Activated CD8-positive, alpha-beta T cell treated with anti-CD3 and anti-CD28 coated beads for 36 hours (primary cell): ENCODE measurements at places on chromosomes 2 and 18.

GRCh38 chr2:75464348-75464946 lies 96.3 kb downstream of the EVA1A start:
- H3K36me3 ChIP-seq, result no peaks in the 10 kb centered on the region
- no peaks in the 10 kb centered on the region for H3K4me1 ChIP-seq
- H3K27ac ChIP-seq, result no peak overlapping the region
- peaks cover 17% of the 10 kb centered on the region for H3K27me3 ChIP-seq

- H3K4me3 ChIP-seq, result no peak overlapping the region
- H3K4me1 ChIP-seq, result no peaks in the 10 kb centered on the region
- peaks cover 31% of the 10 kb centered on the region for H3K27me3 ChIP-seq
- no peak for DNase-seq
These were observed 154.1 kb upstream of the TNP1 start for GRCh38 chr2:217013926-217014325.

GRCh38 chr2:54864727-54865126 lies 141.3 kb downstream of the EML6 start:
- no peak overlapping the region for H3K4me3 ChIP-seq
- H3K36me3 ChIP-seq, result no peaks in the 10 kb centered on the region
- H3K27me3 ChIP-seq, result no peaks in the 10 kb centered on the region
- no peak overlapping the region for H3K27ac ChIP-seq
- H3K4me1 ChIP-seq, result peaks cover 10% of the 10 kb centered on the region

DNA sequence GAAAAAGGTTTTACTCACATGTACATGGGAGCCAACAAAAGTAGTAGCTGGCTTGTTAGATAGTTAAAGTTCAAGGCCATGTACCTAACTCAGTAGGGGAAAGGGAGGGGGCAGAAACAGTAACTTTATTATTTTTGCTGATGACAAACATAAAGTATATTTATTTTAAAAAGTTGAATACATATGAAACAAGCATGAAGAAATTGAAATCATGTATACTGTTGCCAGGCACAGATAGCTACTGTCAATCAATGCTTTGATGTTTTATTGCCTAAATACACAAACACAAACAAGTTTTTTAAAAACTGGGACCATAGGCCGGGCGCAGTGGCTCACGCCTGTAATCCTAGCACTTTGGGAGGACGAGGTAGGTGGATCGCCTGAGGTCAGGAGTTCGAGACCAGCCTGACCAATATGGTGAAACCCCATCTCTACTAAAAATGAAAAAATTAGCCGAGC lies 7.6 kb upstream of the PSD4 start:
- DNase-seq, result no peak
- H3K4me1 ChIP-seq, result peaks cover 59% of the 10 kb centered on the region
- no peaks in the 10 kb centered on the region for H3K27me3 ChIP-seq
- no peak overlapping the region for H3K4me3 ChIP-seq

- no peak overlapping the region for H3K27ac ChIP-seq
- no peak overlapping the region for H3K4me3 ChIP-seq
- H3K27me3 ChIP-seq, result peaks cover 6% of the 10 kb centered on the region
- no peak for DNase-seq
These were observed 303.5 kb downstream of the HRH4 start for GRCh38 chr18:24763765-24764513.

- DNase-seq, result no peak
- no peaks in the 10 kb centered on the region for H3K27me3 ChIP-seq
- no peak overlapping the region for H3K27ac ChIP-seq
These were observed 55.7 kb downstream of the ARHGEF33 start for GRCh38 chr2:38945372-38945771.

GRCh38 chr2:102064679-102065674 lies 73.2 kb downstream of the IL1R2 start:
- H3K27ac ChIP-seq, result no peak overlapping the region
- no peak overlapping the region for H3K4me3 ChIP-seq
- H3K4me1 ChIP-seq, result peaks cover 31% of the 10 kb centered on the region
- H3K27me3 ChIP-seq, result peaks cover 1% of the 10 kb centered on the region
- DNase-seq, result no peak
- H3K36me3 ChIP-seq, result no peaks in the 10 kb centered on the region

DNA sequence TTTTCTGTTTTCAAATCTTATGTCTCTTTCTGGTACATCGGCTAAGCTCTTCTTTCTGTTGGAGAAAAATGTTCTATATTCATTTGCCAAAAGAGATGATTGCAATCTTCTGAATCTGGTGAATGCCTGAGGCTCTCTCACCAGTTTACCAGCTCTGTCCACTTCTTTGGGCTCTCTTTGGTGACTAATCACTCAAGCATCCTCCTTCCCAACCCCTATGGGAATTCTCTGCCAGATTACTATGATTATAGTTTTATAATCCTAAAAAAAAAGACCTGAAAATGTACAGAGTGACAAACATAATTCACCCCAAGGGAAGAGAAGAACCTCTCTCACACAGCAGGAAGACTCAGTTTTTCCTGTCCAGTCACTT lies 187.3 kb downstream of the CAMKMT start:
- H3K27ac ChIP-seq, result no peak overlapping the region
- peaks cover 8% of the 10 kb centered on the region for H3K36me3 ChIP-seq
- peaks cover 3% of the 10 kb centered on the region for H3K4me1 ChIP-seq
- H3K4me3 ChIP-seq, result no peak overlapping the region
- no peaks in the 10 kb centered on the region for H3K27me3 ChIP-seq
- no peak for DNase-seq

DNA sequence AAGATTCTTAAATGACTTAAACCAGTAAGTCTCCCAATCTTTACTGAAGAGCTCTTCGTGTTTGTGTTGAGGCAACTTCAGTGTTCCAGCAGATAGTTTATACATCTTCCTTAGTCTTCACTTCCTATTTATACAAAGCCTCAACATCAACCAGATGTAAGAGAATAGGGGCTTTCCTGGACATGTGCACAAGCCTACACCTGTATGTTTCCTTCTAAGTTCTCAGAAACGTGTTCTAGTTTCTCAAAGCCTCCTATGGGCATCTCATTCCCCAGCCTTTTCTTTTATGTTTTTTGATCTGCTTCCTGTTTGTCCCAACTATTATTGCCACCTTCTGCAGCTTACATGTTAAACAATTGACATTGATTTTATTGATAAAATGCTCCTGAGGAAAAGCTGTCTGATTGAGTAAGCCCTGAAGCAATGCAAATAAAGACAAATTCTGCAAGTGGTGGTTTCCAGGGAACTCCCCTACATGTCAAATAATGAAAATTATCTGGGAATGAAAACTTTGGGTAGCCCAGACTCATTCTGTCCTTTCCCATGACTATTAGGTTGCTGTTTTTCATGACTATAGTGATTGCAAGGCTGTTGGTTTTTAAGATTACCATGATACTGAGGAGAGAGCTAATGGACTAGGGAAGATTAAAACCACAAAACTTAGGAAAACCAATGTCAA lies 663.3 kb upstream of the ACVR2A start:
- H3K36me3 ChIP-seq, result no peaks in the 10 kb centered on the region
- H3K27ac ChIP-seq, result no peak overlapping the region
- H3K27me3 ChIP-seq, result no peaks in the 10 kb centered on the region
- no peak for DNase-seq

- H3K27ac ChIP-seq, result no peak overlapping the region
- no peaks in the 10 kb centered on the region for H3K27me3 ChIP-seq
- H3K36me3 ChIP-seq, result peaks cover 26% of the 10 kb centered on the region
- H3K4me3 ChIP-seq, result no peak overlapping the region
These were observed 34.5 kb downstream of the SFT2D3 start for GRCh38 chr2:127735537-127736399.

DNA sequence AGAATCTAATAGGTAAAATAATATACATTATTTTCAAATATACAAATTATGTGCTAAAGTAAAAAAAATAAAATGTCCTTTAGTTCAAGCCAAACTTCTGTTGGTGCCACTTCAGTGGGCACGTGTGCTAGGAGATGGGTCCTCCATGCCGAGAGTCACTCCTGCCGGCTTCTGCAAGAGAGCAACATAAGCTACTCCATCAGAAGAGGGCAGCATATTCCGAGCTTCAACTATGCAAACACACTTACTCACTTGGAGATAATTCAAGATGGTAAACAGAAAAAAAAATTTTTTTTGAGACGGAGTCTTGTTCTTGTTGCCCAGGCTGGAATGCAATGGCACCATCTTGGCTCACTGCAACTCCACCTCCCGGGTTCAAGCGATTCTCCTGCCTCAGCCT lies 24.4 kb downstream of the CNOT11 start:
- peaks cover 32% of the 10 kb centered on the region for H3K4me1 ChIP-seq
- no peak overlapping the region for H3K27ac ChIP-seq
- DNase-seq, result no peak
- no peaks in the 10 kb centered on the region for H3K27me3 ChIP-seq

GRCh38 chr2:196499686-196500085 lies 139.8 kb upstream of the CCDC150 start:
- DNase-seq, result no peak
- H3K27me3 ChIP-seq, result peaks cover 3% of the 10 kb centered on the region
- no peak overlapping the region for H3K27ac ChIP-seq
- H3K4me3 ChIP-seq, result no peak overlapping the region

- DNase-seq, result no peak
- H3K4me1 ChIP-seq, result no peaks in the 10 kb centered on the region
- peaks cover 11% of the 10 kb centered on the region for H3K27me3 ChIP-seq
- no peaks in the 10 kb centered on the region for H3K36me3 ChIP-seq
- no peak overlapping the region for H3K4me3 ChIP-seq
- no peak overlapping the region for H3K27ac ChIP-seq
These were observed 6.6 kb downstream of the ASB18 start for GRCh38 chr2:236257575-236257974.

DNA sequence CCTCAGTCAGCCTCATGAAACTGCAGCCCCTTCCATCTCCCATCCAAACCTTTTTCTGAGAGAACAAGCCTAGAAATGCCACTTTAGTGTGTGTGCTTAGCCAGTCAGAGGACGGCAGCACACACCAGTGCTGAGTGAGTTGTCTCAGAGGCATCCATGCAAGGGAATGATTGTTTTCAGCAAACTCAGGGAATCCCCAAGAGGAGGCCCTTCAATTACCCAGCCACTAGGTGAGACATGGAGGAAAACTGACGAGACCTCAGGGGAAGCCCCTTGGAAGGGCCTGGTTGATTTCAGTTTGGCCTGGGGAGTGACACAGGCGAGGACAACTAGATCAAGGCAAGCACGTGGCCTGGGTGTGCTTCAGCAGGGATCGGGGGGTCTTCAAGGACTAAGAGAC lies 49.7 kb downstream of the APOB start:
- H3K4me3 ChIP-seq, result no peak overlapping the region
- no peak for DNase-seq
- H3K4me1 ChIP-seq, result no peaks in the 10 kb centered on the region

DNA sequence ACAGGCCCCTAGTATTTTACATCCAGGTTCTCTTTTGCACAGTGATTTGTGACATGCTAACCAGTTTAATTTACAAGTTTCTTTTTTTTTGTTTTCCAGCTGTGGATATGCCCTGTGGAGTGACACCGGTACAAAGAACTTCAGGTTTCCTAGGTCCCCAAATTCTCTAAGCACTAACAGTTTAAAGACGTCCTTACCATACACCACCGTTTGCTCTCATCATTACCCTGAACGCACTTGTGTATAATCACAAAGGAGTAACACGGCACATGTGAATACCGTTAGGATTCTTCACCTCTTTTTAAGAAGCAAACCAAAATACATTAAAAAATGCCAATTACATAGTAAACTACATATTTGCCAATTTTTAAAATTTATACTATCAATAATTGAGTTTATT lies 853 bp downstream of the LANCL1 start:
- no peak for DNase-seq
- peak overlapping the region; percentile 96 for H3K4me3 ChIP-seq
- no peaks in the 10 kb centered on the region for H3K27me3 ChIP-seq
- peaks cover 43% of the 10 kb centered on the region for H3K4me1 ChIP-seq
- H3K27ac ChIP-seq, result peak overlapping the region; percentile 78

GRCh38 chr2:39534095-39534711 lies 97.1 kb upstream of the MAP4K3 start:
- peaks cover 7% of the 10 kb centered on the region for H3K4me1 ChIP-seq
- DNase-seq, result no peak
- H3K27ac ChIP-seq, result no peak overlapping the region
- H3K27me3 ChIP-seq, result no peaks in the 10 kb centered on the region
- no peak overlapping the region for H3K4me3 ChIP-seq
